ENCODE measurements at places on chromosomes 3 and 15.

DNA sequence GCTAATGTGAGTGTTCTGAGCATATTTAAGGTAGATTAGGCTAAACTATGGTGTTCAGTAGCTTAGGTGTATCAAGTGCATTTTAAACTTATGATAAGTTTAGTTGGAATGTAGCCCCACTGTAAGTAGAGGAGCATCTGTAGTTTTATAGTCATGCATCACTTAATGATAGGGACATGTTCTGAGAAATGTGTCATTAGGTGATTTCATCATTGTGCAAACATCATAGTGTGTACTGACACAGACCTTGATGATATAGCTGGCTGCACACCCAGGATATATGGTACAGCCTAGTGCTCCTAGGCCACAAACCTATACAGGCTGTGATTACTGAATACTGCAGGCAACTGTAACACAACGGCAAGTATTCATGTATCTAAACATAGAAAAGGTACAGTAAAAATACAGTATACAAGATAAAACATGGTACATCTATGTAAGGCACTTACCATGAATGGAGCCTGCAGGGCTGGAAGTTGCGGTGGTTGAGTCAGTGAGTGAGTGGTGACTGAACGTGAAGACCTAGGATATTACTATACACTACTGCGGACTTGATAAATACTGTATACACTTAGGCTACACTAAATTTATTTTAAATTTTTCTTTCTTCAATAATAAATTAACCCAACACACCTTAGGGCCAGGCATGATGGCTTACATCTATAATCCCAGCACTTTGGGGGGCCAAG is 17.9 kb downstream of the DNAH1 start:
- DNase-seq, result no peak

GRCh38 chr3:189871418-189871817 is 240.2 kb downstream of the TP63 start:
- DNase-seq, result no peak

GRCh38 chr3:100106531-100107141 is 7.7 kb downstream of the FILIP1L start:
- DNase-seq, result no peak

GRCh38 chr15:87567406-87568030 is 689.0 kb downstream of the NTRK3 start:
- no peak for DNase-seq

GRCh38 chr3:78506581-78507195 is 1261.1 kb downstream of the ROBO1 start:
- DNase-seq, result no peak

DNA sequence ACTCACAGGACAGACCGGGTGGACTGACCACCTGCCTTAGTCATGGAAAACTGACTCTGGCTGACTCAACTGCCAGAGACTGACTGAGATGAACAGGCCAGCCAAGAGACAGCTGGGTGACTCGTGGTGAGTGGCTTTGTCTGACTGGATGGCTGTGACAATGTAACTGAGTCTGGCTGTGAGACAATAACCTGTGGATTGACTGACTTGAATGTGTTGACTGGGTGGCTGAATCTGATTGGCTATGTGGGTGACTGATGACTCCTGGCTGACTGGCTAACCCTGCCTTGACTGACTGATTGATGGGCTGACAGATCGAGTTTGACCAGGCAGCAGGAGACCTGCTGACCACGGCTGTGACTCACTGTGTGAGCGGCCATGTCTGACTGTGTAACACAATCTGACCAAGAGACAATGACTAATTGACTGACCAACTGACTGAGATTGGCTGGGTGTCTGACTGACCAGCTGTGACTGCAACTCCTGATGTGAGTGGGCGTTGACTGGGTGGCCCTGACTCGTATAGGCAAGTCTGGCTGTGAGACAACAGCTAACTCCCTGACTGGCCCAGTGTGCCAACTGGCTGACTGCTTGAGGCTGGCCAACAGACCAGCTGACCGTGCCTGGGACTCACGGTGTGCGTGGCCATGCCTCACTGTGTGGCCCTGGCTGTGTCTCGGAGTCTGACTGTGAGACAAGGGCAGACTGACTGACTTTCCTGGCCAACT is 509.1 kb downstream of the SHQ1 start:
- DNase-seq, result no peak

GRCh38 chr15:67769497-67770357 is 55.6 kb upstream of the SKOR1 start:
- no peak for DNase-seq

DNA sequence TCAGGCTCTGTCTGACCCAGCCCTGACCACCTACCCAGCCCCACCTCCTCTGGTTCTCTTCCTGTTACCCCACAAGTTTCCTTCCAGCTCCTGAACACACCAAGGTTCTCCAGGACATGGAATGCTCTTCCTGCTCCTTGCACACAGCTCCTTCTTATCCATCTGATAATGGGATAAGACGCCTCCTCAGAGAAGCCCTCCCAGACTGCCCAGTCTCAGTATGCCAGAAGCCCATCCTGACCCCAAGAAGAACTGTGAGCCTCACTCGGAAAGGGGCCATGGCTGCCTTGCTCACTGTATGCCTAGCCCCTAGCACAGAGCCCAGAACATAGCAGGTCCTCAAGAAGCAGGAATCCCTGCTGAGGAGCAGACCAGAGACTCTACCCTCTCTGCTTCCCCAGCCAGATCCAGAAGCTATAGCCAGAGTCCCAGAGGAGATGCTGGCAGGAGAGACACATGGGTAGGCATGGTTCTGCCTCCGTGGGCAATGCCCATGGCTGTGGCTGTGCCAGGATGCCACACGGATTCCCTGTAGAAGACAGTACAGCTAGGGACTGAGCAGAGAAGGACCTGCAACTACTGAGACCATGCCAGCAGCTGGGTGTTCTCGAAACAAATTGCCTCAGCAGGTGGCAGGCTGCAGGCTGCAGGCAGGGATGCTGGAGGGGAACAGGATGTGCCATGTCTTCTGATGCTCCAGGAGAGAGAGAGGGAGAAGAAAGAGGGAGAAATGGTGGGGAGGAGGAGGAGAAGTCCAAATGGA is 74.0 kb upstream of the LINGO1 start:
- no peak for DNase-seq

- DNase-seq, result no peak
Observed at GRCh38 chr15:84598250-84598649, 2.6 kb upstream of the ZSCAN2 start.

GRCh38 chr15:76147906-76148570 is 88.3 kb downstream of the TMEM266 start:
- no peak for DNase-seq

DNA sequence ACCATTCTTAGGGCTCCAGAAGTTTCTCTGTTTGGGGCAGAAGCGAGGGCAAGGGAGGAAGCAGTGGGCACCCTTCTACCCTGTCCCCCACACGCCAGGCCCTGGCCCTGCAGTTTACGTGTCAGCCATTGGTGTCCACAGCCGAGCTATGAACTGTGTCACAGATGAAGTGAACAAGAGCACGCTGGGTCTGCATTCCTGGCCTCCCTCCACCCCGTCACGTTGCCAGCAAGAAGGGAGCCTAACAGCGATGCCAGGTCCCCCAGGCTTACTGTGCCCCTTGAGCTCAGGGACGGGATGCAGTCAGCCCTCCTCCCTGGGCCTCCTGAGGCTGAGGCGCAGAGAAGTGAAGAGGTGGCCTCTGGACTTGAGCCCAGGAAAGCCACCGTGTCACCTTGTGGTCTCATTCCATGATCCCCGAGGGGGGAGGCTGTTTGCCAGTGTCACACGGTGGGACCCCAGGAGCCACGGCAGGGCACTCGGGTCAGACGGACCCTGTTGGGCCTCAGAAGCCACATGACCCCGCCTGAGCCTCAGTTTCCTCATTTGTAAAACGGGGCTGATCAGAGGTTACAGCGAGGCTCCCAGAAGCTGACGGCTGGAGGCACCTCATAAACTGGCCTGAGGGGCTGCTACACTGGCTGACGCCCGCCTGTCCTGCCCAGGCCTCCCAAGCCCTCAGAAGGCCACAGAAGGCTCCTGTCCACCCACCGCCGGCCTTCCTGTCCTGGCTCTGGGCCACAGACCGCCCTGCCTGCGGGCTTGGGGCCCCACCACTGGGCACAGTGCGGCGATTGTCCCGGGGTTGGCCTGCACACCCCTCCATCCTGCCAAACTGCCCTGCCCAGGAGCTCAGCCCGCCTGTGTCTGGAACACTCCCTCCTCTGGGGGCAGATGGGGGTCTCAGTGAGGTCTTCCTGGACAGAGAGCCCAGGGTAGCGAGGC is 18.6 kb downstream of the IQSEC1 start:
- no peak for DNase-seq

DNA sequence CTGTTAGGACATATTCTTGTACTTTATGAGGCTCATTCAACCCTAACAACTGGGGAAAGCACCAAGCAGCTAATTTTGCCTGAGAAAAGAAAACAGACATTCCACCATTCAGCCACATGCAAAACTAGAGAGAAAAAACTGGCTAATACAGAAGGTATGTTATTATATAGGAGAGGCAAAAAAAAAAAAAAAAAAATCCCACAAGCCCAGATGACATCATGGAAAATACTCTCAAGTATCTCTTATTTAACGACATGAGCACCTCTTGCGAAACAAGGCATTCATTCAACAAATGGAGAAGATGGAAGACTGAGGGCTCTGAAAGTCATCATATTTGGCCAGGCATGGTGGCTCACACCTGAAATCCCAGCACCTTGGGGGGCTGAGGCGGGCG is 61.5 kb downstream of the PRICKLE2 start:
- no peak for DNase-seq

GRCh38 chr15:58587486-58587885 is 155.7 kb downstream of the LIPC start:
- DNase-seq, result no peak

All from activated CD8-positive, alpha-beta memory T cell treated with anti-CD3 and anti-CD28 coated beads for 1 hour (primary cell).